ENCODE measurements at places on chromosomes 1 and 21. TPM values are rescaled to one million over a fixed set of nuclear protein-coding genes. Genes with fewer than 3 reads are reported as not detected.

DNA sequence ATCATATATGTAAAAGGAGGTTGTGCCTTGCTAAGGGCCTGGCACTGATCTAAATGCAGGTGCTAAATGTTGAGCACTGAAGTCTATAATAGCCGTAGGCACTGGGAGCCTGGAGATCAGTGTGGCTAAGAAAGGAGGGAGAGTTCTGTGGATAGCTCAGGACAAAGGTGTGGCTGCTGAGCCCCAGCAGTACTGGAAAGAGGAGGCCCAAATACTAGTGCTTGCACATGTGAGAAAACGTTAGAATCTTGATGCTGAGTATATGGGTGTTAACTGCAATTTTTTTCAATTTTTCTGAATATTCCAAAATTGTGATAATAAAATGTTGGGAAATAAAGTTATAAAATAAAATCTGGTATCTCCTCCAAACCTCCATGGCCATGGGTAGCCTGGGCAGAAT, 62.5 kb upstream of the PTGFRN start:
- no peaks in the 10 kb centered on the region for H3K36me3 ChIP-seq
- no peak overlapping the region for H3K27ac ChIP-seq
- DNase-seq = no peak
- peaks cover 6% of the 10 kb centered on the region for H3K4me1 ChIP-seq

VHLL gene
- total RNA-seq = 0.34 TPM

F5 gene
- not detected for total RNA-seq

DNA sequence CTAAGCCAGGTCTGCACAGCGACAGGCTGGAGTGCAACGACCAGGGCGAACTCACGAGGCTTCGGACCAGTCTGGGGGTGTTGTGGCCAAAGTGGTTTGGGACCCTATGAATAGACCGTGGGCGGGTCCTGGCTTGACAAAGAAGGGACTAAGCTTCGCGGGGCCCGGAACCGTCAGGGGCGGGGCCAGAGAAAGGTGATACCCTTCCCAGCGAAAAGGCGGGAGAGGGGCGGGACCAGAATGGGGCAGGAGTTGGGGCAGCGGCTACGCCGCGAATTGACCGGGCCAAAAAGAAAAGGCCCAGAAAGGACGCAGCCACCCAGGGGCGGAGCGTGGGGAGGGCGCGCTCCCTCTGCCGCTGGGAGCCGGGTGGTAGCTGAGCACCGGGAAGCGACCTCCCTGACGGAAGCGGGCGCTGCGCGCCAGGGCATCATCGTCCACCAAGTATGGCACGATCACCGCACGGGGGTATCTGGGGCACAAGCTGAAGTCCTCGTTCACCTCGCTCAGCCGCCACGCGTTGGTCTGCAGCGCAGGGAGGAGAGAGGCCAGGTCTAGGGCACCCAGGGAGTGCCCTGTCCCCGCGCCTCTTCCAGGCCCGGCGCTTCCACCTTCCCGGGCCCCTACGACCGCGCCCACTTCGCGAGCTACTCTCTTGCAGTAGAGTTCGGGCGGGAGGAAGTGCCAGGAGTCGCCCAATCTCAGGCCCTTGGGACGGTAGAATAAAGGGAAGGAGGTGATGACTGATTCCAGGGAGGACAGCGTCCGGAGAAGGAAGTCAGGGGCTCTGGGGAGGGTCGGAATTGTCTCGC, 6.7 kb upstream of the FAM167B start:
- peak; percentile 99 for DNase-seq
- H3K4me1 ChIP-seq = peaks cover 28% of the 10 kb centered on the region
- peak overlapping the region; percentile 65 for H3K4me3 ChIP-seq
- no peaks in the 10 kb centered on the region for H3K36me3 ChIP-seq
- H3K27me3 ChIP-seq = no peaks in the 10 kb centered on the region
- peak overlapping the region; percentile 68 for H3K27ac ChIP-seq

C8B gene
- total RNA-seq = not detected

ETNK2 gene
- 5.3 TPM for total RNA-seq

LCE1D gene
- total RNA-seq = not detected

OR10Z1 gene
- total RNA-seq = not detected

MTOR gene
- total RNA-seq = 69.1 TPM

VAMP4 gene
- total RNA-seq = 11.3 TPM

CYP4A11 gene
- total RNA-seq = not detected

- H3K4me1 ChIP-seq = peaks cover 21% of the 10 kb centered on the region
- no peaks in the 10 kb centered on the region for H3K27me3 ChIP-seq
- no peak overlapping the region for H3K27ac ChIP-seq
- no peaks in the 10 kb centered on the region for H3K36me3 ChIP-seq
Observed at GRCh38 chr1:203624341-203624712, 2.3 kb upstream of the ATP2B4 start.

DNA sequence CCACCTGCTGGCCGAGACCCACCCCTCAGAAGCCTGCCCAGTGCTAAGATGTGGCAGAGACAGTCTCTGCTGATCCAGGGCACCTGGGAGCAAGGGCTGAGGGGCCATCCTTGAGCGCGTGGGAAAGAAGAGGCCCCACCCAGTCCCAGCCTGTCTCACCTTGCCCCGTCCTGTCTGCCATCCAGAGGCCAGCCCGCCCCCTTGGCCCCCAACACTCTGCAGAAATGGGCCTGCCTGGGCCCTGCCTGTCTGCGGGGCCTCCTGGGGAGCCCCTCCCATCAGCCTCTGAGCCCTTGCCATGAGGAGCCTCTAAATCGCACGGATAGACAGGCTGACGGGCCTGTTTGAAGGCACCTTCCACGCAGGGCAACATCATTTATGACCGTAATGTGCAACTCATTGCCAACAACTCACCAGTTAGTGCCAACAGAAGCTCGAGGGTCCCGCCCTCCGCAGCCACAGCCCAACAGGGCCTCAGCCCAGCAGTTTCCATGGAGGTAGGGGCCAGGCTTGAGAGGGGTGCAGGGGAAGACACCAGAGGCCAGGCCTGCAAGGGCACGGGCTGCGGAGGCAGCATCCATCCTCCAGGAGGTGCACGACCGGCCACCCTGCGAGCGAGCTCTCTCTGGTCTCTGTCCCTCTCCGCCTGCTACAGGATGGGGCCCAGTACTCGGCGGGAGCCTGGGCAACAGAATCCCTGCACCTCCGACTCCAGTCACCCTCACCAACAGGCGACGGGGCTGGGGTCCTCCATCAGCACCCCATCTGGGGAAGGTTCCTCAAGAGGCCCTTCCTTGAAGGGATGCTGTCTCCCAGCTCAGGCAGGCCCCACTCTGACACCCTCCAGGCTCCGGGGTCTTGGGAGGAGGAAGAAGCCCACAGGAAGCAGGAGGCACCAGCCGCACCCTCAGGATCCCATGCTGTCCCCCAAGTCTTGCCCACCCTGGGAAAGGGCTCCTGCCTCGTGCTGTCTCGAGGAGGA, 78.0 kb downstream of the MEGF6 start:
- H3K27ac ChIP-seq = no peak overlapping the region
- H3K4me3 ChIP-seq = no peak overlapping the region
- DNase-seq = peak; percentile 57
- H3K4me1 ChIP-seq = peaks cover 14% of the 10 kb centered on the region

DNA sequence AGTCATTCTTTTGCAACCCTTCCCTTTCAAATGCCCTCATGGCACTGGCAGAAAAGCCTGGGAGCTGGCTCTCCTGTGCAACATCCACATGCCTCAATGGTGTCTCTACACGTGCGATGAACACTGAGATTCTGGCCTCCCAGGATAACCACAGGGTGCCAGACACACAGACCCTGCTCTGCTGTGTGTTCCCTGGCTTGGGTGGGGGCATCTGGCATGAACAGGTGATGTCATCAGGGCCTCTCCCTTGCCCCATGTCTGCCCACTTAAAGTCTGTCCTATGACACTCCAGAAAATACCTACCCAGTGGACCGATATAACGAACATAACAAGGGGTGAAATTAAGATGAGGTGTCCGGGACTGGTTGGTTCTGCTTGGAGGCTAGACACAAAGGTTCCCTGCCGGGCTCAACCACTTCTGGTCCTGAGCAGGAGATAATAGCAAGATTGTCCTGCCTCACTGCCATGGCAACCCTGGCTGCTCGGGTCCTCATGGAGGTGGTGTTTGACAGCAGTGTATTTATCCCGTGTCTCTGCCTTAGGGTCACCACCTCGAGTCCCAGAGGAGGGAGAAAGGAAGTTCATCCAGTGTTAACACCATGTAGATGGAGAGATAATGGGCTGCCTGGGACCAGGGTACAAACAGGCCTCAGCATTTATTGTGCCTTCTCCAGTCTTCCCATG, 19.3 kb downstream of the INSRR start:
- no peak overlapping the region for H3K27ac ChIP-seq
- H3K27me3 ChIP-seq = peaks cover 81% of the 10 kb centered on the region
- no peaks in the 10 kb centered on the region for H3K36me3 ChIP-seq
- no peak overlapping the region for H3K4me3 ChIP-seq
- peak; percentile 50 for DNase-seq
- H3K4me1 ChIP-seq = peaks cover 13% of the 10 kb centered on the region

DNA sequence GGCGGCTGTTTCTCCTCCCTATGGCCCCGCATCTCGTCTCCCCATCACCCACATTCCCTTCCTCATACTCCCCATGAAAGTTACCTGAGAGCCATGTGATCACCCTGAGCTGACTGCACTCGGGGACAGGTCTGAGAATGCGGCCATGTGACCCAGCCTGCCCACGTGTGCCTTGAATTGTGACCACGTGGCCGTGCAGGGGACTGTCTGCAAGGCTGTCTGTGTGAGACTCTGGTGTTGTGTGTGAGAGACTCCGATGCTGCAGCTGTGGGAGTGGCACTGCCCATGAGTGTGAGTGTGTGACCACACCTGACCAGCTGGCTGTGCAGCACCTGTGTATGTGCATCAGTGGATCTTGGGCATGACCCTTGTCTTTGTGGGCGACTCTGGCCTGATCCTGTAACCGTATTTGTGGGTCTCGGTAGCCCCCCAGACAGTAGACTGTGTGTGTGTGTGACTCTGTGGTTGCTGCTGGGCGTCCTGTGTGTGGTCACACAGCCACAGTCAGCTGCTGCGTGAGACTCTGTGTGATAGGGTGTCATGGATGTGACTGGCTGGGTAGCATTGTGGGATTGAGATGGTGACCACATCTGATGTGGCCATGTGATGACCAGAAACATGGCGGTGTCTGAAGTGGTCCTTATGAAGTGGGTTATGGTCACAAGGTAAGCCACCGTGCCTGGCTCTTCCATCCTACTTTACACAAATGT, 56.8 kb upstream of the KDM4A start:
- H3K4me1 ChIP-seq = no peaks in the 10 kb centered on the region
- no peaks in the 10 kb centered on the region for H3K27me3 ChIP-seq
- no peaks in the 10 kb centered on the region for H3K36me3 ChIP-seq
- H3K4me3 ChIP-seq = no peak overlapping the region
- no peak for DNase-seq

GRCh38 chr1:53526451-53527101, 67.4 kb downstream of the DMRTB1 start:
- H3K36me3 ChIP-seq = no peaks in the 10 kb centered on the region
- H3K4me1 ChIP-seq = peaks cover 6% of the 10 kb centered on the region
- no peaks in the 10 kb centered on the region for H3K27me3 ChIP-seq
- H3K4me3 ChIP-seq = no peak overlapping the region
- H3K27ac ChIP-seq = no peak overlapping the region

GRCh38 chr1:16984717-16985116, 4.3 kb upstream of the MFAP2 start:
- no peaks in the 10 kb centered on the region for H3K36me3 ChIP-seq
- no peak overlapping the region for H3K4me3 ChIP-seq
- H3K27ac ChIP-seq = no peak overlapping the region
- H3K4me1 ChIP-seq = peaks cover 10% of the 10 kb centered on the region

- H3K27ac ChIP-seq = no peak overlapping the region
- H3K27me3 ChIP-seq = no peaks in the 10 kb centered on the region
- H3K36me3 ChIP-seq = no peaks in the 10 kb centered on the region
- H3K4me1 ChIP-seq = peaks cover 9% of the 10 kb centered on the region
- DNase-seq = no peak
Observed at GRCh38 chr1:101261623-101262022, 24.8 kb downstream of the S1PR1 start.

DNA sequence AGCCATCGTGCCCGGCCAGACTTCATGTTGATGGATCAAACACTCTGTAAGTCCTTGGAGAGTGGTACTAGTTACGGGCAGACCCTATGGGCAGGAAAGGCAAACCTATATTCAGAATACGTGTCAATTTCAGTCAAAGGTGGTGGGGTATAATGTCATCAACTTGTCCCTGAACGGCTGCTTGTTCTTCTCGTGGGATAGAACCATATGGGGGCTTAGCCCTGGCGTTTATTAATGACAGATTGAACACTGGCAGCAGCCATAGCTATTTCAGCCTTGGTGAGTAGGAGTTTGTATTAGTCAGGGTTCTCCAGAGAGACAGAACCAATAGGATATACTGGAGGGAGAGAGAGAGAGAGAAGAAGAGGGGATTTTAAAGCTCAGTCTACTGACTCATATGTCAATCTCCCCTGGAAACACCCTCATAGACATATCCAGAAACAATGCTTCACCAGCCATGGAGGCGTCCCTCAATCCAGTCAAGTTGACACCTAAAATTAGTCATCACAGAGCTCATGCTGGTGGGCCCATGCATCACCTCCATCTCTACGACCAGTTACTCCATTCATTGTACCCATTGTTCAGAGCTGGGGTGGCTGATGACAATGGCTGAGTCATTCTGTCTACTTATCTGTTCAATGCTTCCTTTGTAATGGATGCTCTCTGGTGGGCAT, 16.1 kb upstream of the AQP10 start:
- no peaks in the 10 kb centered on the region for H3K36me3 ChIP-seq
- H3K27me3 ChIP-seq = no peaks in the 10 kb centered on the region
- no peak overlapping the region for H3K4me3 ChIP-seq
- no peaks in the 10 kb centered on the region for H3K4me1 ChIP-seq
- H3K27ac ChIP-seq = no peak overlapping the region
- no peak for DNase-seq

DNA sequence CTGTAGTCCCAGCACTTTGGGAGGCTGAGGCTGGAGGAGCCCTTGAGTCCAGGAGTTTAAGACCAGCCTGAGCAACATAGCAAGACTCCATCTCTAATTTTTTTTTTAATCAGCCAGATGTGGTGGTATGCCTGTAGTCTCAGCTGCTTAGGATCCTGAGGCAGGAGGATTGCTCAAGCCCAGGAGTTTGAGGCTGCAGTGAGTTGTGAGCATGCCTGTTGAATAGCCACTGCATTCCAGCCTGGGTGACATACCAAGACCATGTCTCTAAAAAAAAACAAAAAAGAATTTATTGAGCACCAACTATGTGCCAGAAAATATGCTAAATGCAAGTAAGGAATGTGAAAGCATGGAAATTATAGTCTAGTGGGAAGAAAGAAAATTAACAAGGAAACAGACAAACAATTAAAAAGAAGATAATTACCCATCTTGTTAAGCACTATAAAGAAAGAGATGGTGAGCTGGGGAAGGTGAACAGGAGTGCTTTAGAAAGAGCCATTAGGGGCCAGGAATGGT, 104.0 kb upstream of the ZNF678 start:
- DNase-seq = no peak
- H3K27me3 ChIP-seq = no peaks in the 10 kb centered on the region
- no peak overlapping the region for H3K4me3 ChIP-seq
- no peaks in the 10 kb centered on the region for H3K36me3 ChIP-seq
- H3K27ac ChIP-seq = no peak overlapping the region
- H3K4me1 ChIP-seq = no peaks in the 10 kb centered on the region

- H3K27me3 ChIP-seq = no peaks in the 10 kb centered on the region
- no peak overlapping the region for H3K27ac ChIP-seq
- H3K4me3 ChIP-seq = no peak overlapping the region
- no peak for DNase-seq
Observed at GRCh38 chr1:94280541-94280940, 43.2 kb upstream of the ARHGAP29 start.

PRRX1 gene
- 0.19 TPM for total RNA-seq

- H3K36me3 ChIP-seq = no peaks in the 10 kb centered on the region
- H3K4me3 ChIP-seq = no peak overlapping the region
- peaks cover 5% of the 10 kb centered on the region for H3K4me1 ChIP-seq
- H3K27me3 ChIP-seq = no peaks in the 10 kb centered on the region
- peak; percentile 79 for DNase-seq
Observed at GRCh38 chr21:36422279-36423098, 37.3 kb downstream of the CHAF1B start.

- no peak overlapping the region for H3K27ac ChIP-seq
- H3K4me3 ChIP-seq = no peak overlapping the region
- H3K4me1 ChIP-seq = no peaks in the 10 kb centered on the region
- peaks cover 9% of the 10 kb centered on the region for H3K36me3 ChIP-seq
Observed at GRCh38 chr1:89854140-89854539, 33.3 kb downstream of the LRRC8D start.
